Peyer's patch (tissue), 4 donors: ENCODE measurements at places on chromosomes 11 and 22. TPM values are rescaled to one million over a fixed set of nuclear protein-coding genes. Genes with fewer than 3 reads are reported as not detected.

Gene CCDC81
- total RNA-seq: not detected

Gene ALDH3B2
- total RNA-seq: not detected

Gene HORMAD2
- not detected for total RNA-seq

Gene TUB
- 2.0 TPM for total RNA-seq

GRCh38 chr11:91850021-91850420 lies 374.6 kb upstream of the FAT3 start:
- DNase-seq: no peak
- no peaks in the 10 kb centered on the region for H3K27me3 ChIP-seq
- H3K36me3 ChIP-seq: no peaks in the 10 kb centered on the region
- H3K4me3 ChIP-seq: no peak overlapping the region
- no peaks in the 10 kb centered on the region for H3K4me1 ChIP-seq

DNA sequence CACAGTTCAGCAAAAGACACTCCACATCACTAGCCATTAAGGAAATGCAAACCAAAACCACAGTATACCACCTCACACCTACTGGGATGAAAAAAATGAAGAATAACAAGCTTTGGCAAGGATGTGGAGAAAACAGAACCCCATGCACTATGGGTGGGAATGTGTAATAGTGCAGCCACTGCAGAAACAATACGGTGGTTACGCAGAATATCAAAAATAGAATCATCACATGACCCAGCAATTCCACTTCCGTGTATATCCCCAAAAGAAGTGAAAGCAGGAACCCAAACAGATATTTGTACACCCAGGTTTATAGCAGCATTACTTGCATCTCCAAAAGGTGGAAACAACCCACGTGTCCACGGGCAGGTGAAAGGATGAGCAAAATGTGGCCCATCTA lies 20.8 kb downstream of the CARS1 start:
- H3K4me1 ChIP-seq: no peaks in the 10 kb centered on the region
- H3K27ac ChIP-seq: no peak overlapping the region
- H3K4me3 ChIP-seq: no peak overlapping the region

DNA sequence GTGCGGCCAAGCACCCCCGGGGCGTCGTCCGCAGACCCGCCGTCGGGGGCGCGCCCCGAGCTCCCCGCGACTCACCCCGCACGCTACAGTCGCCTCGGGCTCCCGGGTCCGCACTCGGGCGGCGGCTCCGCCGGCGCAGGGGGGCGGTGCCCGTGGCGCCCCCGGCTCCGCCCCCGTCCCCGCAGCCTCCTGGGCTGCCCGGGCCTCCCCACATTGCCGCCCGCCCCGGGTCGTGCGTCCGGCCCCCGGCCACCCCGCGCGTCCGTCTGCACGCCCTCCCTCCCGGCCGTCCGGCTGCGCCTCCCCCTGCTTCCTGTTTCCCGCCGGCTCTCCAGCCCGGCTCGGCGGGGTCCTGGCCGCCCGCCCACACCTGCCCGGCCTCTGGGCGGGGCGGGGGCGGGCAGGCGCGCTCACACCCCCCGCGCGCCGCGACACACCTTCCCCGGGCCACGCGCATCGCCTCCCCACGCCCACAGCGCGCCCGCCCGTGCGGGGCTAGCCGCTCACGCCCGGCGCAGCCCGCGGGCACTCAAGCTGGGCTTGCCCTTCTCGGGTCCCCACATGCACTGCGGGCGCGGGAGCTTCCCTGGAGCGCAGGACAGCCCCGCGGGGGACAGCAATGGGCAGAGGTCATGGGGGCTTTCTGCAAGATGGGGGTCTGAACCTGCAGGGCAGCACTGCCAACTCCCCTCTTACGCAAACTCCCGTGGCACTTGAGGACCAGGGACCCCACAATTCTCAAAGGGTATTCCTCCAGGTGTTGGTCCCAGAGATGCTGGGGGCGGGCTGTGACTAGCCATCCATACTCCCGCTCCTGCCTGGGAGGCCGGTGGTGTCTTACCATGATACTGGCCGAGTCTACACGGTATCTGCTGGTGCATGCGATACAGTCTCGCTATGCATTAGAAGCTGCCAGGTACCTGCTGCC lies at the start of gene CARD10:
Gene CARD10, minus strand, starts transcription at position 148 of the 928 bp plus-strand sequence. CDS start 215 bp downstream, outside the sequence.
- H3K27me3 ChIP-seq: no peaks in the 10 kb centered on the region
- H3K4me3 ChIP-seq: peak within 1 kb of the TSS; percentile 63
- peak within 1 kb of the TSS; percentile 88 for H3K27ac ChIP-seq
- peaks cover 34% of the 10 kb centered on the region for H3K4me1 ChIP-seq
- peak; percentile 85 for DNase-seq

DNA sequence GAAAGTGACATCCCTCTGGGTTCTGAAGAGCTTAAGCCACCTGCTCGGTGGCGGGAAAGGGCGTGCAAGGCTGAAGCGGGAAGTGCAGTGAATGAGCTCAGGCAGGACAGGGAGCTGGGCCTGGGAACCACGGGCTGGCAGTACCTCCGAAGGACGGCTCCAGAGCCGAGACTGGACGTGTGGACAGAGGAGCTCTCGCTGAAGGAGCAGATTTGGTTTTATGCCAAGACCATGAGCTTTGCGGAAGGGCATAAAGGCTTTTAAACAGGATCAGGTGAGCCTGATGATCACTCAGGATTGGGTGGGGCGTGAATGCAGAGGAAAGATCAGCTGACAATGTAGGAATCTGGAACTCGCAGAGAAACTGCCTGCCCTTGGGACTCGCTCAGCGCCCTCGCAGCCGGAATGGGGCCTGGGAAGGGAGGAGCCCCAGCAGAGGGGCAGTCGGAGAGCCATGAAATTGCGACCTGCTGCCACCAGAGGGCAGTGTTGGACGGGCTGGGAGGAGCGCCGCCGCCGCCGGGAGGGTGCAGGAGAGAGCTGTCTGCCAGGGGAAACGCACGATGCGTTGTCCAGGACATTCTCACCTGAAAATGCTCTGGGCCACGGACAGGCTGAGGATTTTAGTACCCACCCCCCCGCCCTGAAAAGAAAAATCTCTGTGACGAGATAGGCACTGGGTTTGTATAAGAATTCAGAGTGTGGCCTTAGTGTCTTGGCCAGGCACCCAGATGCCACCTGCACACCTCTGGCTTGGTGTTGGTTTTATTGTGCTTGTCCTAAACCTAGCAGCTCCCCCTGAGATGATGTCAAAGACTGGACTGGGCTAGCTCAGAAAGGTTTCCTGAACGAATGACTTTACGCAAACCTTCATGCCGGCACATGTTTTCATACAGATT lies 324.4 kb downstream of the NTM start:
- H3K36me3 ChIP-seq: no peaks in the 10 kb centered on the region
- H3K27me3 ChIP-seq: no peaks in the 10 kb centered on the region
- H3K4me1 ChIP-seq: no peaks in the 10 kb centered on the region

GRCh38 chr22:48477031-48477721 lies 1350.5 kb downstream of the BRD1 start:
- H3K4me1 ChIP-seq: no peaks in the 10 kb centered on the region
- peak; percentile 29 for DNase-seq

DNA sequence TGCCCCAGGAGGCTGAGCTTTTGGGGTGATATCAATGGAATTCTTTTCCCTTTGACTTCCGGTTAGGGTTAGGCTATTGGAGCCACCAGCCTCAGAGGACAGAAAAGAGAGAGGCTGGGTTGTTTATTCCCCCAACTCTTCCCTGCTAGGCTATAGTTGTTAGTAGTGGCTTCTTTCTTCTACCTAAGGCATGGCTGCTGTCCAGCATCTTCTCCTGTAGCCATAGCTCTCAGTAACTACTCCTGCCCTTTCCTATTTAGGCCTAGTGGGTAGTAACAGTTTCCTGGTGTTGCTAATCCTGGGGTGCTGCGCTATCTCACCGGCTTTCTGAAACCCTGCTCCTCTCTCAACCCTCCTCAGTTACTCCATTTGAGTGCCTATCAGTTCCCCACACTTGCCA lies 184.9 kb downstream of the TENM4 start:
- H3K4me1 ChIP-seq: no peaks in the 10 kb centered on the region
- no peaks in the 10 kb centered on the region for H3K36me3 ChIP-seq
- no peak overlapping the region for H3K4me3 ChIP-seq
- H3K27me3 ChIP-seq: no peaks in the 10 kb centered on the region

- DNase-seq: no peak
- H3K27ac ChIP-seq: no peak overlapping the region
- no peaks in the 10 kb centered on the region for H3K27me3 ChIP-seq
- no peaks in the 10 kb centered on the region for H3K36me3 ChIP-seq
- no peaks in the 10 kb centered on the region for H3K4me1 ChIP-seq
Observed at GRCh38 chr22:32991353-32992101, 66.7 kb downstream of the SYN3 start.

DNA sequence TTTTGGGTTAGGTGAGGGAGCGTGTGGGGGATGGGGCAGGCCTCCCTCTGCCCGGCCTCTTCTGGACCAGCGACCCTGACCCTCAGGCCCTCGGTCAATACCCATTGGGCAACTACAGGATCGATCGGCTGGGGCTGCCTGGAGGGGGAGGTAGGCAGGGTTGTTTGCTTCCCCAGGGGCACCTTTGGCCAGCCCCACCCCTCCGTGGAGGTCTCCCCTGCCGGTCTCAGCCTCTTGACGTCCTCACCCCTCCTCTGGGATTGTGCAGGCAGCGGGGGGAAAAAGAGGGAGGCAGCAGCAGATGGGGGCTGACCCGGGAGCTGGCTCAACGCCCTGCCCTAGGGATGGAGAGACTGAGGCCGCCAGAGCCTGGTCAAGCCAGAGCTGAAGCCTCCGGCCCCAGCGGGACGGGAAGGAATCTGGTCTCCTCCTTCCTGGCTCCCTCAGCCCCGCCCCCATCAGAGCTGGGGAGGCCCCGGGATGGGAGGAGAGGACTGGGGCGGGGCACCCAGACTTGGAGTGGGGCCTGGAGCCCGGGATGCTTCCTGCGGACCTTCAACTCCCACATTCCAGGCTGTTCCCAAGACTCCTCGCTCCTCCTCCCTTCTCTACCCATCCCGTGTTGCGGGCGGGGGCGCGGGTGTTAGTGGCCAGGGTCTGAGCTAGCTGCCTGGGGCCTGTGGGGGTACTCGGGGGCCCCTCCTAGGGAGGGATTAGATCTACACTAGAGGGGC lies 14.4 kb upstream of the CDC42EP1 start:
- peaks cover 10% of the 10 kb centered on the region for H3K4me1 ChIP-seq
- H3K27ac ChIP-seq: peak overlapping the region; percentile 83
- H3K36me3 ChIP-seq: no peaks in the 10 kb centered on the region
- no peaks in the 10 kb centered on the region for H3K27me3 ChIP-seq
- no peak overlapping the region for H3K4me3 ChIP-seq

- H3K4me1 ChIP-seq: no peaks in the 10 kb centered on the region
- H3K4me3 ChIP-seq: no peak overlapping the region
- H3K27me3 ChIP-seq: no peaks in the 10 kb centered on the region
- H3K27ac ChIP-seq: no peak overlapping the region
- DNase-seq: no peak
- no peaks in the 10 kb centered on the region for H3K36me3 ChIP-seq
Observed at GRCh38 chr11:79017811-79018210, 423.0 kb downstream of the TENM4 start.

GRCh38 chr11:84740050-84740449 lies 887.1 kb downstream of the DLG2 start:
- no peaks in the 10 kb centered on the region for H3K27me3 ChIP-seq
- no peak overlapping the region for H3K4me3 ChIP-seq
- no peaks in the 10 kb centered on the region for H3K36me3 ChIP-seq
- H3K27ac ChIP-seq: no peak overlapping the region
- DNase-seq: no peak

GRCh38 chr11:116993599-116993998 lies 104.6 kb downstream of the SIK3 start:
- peaks cover 11% of the 10 kb centered on the region for H3K4me1 ChIP-seq
- no peaks in the 10 kb centered on the region for H3K36me3 ChIP-seq
- H3K4me3 ChIP-seq: no peak overlapping the region

- H3K36me3 ChIP-seq: peaks cover 24% of the 10 kb centered on the region
- no peaks in the 10 kb centered on the region for H3K4me1 ChIP-seq
- DNase-seq: peak; percentile 39
Observed at GRCh38 chr11:396511-396947, 2.5 kb downstream of the PKP3 start.

DNA sequence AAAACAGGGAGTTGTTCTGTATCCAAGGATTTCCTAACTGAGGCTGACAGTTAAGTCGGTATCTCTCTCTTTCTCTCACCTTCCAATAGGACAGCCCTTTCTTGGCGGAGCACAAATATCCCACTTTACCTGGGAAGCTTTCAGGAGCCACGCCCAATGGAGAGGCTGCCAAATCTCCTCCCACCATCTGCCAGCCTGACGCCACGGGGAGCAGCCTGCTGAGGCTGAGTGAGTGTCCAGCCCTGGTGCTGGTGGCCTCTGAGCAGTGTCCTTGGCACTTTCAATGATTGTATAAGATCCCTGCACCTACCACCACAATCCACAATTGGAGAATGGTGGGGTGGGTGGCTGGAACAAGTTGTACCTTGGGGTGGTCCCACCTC lies 33.7 kb downstream of the CYB5R2 start:
- DNase-seq: no peak
- H3K4me3 ChIP-seq: no peak overlapping the region
- H3K27me3 ChIP-seq: no peaks in the 10 kb centered on the region
- no peaks in the 10 kb centered on the region for H3K4me1 ChIP-seq

- no peaks in the 10 kb centered on the region for H3K4me1 ChIP-seq
- no peak overlapping the region for H3K4me3 ChIP-seq
- no peak for DNase-seq
- no peaks in the 10 kb centered on the region for H3K36me3 ChIP-seq
Observed at GRCh38 chr11:76160856-76161255, 45.4 kb downstream of the WNT11 start.

DNA sequence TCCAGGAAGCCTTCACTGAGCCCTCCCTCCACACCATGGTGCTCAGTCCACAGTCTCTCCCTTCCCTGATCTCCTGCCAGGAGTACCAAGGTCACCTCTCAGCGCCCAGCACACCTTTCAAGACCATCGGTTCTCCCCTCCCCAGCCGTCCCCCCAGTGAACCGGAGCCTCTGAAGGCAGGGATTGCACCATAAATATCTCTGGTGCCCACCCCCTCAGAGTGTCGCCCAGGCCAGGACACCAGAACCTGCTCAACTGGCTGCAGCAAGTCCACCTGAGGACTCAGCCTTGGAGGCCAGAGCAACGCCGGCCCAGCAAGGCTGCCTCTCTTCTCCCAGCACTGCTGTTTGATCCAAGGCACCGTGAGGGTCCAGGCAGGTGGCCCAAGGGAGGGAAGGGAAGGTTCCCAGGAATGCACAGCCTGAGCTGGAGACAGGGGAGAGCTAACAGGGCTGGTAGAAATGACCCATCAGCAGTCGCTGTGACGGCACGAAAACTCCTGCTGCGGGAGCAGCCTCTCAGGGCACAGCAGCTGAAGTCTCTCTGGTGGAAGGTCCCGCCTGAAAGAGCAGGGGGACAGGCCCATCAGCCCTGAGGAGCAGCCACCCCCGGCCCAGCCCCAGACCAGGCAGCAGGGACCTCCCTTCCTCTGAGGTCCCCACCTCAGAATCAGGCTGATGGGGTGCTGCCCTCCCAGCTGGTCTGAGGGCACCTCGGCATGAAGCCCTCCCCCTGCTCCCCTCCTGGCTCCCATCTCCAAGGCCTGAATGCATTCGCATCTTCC lies 80.3 kb downstream of the BUD13 start:
- H3K36me3 ChIP-seq: no peaks in the 10 kb centered on the region
- H3K4me1 ChIP-seq: no peaks in the 10 kb centered on the region
- no peak overlapping the region for H3K27ac ChIP-seq
- DNase-seq: no peak
- no peaks in the 10 kb centered on the region for H3K27me3 ChIP-seq
- H3K4me3 ChIP-seq: no peak overlapping the region
